ENCODE measurements at places on chromosomes 16 and 17.

- no peak for DNase-seq
Observed at GRCh38 chr16:56614549-56614991, 6.2 kb downstream of the MT2A start.

GRCh38 chr17:30831257-30831656, 509 bp upstream of the ATAD5 start:
- DNase-seq, result no peak

DNA sequence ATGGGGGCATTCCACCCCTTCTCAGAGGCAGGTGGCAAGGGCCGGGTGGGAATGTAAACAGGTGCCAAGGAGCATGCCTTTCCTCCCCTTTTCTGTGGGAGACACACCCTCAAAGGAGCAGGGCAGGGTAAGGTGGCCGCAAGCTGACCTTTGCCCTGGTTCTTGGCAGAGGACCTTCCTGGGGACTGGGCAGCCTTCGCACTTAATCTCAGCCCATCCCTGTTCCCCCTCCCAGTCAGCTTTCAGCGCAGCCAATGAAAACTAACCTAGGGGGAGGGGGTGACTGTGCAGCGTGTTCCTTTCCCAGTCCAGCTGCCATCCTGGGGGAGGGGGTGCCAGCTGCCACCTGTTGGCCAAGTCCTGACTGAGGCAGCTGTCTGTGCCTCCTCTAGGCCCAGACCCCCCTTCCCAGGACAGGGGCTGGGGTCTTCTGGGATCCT, 2.8 kb downstream of the TRAF4 start:
- no peak for DNase-seq

- DNase-seq, result no peak
Observed at GRCh38 chr16:2834968-2835367, 4.9 kb downstream of the ZG16B start.

DNA sequence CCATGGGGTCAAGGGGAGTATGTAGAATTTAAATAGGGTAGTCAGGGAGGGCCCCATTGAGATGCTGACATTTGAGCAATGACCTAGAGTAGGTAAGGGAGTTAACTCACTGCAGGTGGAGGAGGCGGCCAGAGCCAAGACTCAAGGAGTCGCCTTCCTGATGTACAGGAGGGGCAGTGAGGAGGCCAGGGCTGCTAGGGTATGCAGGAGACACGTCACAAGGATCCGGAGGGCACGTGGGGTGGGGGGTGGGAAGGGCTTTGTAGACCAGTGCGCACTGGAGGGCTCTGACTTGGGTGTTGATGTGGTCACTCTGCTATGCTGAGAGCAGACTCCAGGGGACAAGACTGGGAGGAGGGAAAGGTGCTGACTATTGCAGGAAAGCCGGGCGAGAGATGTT, 37.5 kb downstream of the SPECC1 start:
- no peak for DNase-seq

- DNase-seq, result no peak
Observed at GRCh38 chr16:55976815-55977214, 101.6 kb upstream of the CES5A start.

DNA sequence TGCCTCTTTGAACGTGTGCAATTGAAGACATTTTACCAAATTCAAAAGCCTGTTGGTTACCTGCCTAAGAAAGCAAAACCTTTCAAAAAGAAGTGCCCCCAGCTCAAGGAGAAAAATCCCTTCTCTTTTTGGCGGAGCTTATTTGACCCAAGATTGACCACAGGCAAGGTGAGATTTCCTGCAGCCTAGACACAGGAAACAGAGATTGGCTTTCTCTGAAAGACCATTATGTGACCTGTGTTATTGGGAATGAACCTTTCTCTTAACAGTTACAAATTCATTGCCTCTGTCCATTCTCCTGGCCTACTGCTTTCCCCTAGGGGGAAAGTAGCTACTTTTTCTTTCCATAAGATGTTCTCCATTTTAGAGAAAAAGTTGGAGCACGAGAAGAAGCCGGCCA, 42.1 kb upstream of the MAF start:
- no peak for DNase-seq

Measured in NCI-H1436 treated with DMSO at 0.1 percent for 48 hours (cell line).